ENCODE measurements at places on chromosomes 7 and 10.

DNA sequence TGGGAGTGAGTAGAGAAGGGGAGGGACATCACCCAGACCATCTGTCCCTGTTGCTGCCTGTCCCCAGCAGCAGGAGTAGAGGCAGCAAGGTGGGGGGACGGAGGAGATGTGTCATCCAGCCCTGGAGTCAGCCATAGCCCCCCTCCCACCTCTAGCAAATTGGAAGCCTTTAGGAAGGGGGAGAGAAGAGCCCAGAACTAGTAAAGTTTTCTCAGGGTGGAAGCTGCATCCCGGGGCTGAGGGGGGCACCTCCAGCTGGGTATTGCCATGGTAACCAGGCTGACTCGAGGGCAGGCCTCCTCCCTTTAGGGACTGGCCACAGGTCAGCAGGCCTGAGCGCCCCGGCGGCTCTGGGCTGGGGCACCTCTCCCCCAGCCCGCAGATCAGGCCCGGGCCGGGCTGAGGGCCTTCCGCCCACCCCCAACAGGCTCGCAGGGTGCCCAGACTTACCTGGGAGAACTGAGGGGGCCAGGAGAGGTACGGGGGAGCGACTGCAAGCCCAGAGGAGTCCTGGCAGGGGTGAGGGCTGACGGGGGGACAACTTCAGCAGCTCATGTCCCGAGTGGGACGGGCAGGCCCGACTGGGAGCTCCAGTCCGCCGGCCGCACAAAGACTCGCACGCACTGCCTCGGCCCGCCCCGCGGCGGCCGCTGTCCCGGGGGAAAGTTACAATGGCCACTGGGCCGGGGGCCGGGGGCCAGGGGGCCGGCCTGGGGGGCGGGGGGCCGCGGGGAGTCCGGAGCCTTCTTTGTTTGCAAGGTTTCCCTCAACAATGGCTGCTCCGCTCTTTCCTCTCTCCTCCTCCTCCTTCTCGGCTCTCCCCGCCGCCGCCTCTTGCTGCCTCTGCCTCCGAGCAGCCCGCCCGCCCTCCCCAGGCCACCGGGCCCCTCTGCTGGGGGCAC is 6.0 kb downstream of the LDB1 start:
- DNase-seq, result no peak

DNA sequence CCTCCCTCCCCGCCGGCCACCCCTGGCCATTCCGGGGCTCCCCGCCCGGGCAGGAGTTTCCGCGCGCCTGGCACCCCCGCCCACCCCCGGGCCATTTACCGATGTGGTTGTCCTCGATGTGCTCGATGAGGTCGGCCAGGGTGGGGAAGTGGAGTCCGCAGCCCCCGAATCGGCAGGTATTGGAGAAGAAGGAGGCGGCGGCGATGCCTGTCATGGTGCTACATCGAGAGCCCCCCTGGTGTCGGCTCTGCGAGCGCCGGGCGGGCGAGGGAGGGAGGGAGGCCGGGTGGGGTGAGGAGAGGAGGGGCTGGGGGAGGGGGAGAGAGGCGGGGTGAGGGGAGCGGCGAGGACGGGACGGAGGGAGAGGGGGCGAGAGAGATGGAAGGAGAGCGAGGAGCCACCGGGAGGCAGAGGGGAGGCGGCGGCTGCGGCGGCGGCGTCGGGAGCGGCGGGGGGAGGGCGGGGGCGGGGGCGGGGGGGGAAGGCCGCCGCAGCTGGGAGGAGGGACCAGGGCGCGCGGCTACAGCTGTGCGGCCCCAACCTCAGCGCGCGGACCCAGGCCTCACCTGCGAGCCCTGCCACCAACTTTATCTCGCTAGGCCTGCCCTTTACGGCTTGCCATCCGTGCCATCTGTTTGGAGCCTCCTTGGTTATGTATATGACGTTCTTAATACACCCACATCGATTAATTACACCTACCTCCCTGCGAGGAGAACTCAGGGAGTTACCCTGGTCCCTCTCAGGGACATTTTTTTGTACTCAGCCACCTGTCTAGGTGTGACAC is at the start of gene JAZF1:
Gene JAZF1 (minus strand): TSS at position 432 of the 784 bp plus-strand sequence.
- peak; percentile 48 for DNase-seq

DNA sequence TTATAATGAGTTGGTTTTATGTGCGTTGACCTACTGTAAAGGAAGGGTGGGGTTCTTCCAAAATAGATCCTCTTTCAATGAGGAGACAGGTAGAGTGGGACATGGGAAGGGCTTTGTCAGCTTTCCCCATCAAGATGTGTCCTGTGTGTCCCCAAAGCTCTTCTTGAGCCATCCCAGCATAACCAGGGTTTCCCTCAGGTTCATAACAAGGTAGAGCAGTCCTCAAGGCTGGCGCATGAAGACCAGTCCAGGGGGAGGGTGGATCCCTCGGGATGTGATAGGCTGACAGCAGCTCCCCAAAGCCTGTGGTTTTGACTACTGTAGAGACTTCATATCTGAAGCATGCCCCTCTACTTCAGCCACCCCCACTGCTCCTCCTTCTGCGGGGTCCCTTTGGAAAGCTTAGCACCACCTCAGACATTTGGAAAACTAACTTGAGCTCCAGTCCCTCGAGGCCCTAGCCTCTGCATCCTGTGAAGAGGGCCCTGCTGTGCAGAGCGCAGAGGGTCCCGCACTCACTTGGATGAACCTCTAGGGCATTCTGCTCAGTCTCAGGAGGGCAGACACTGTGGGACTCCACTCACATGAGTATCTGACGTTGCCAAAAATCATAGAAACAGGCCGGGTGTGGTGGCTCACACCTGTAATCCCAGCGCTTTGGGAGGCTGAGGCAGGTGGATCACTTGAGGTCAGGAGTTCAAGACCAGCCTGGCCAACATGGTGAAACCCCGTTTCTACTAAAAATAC is 1.1 kb upstream of the GIMAP8 start:
- no peak for DNase-seq

- DNase-seq, result no peak
Observed at GRCh38 chr7:70566671-70567070, 565.3 kb upstream of the GALNT17 start.

GRCh38 chr7:20799566-20800366 is 13.1 kb upstream of the SP8 start:
- DNase-seq, result no peak

GRCh38 chr7:52917982-52918578 is 117.4 kb upstream of the POM121L12 start:
- DNase-seq, result no peak

- no peak for DNase-seq
Observed at GRCh38 chr7:151381098-151381347, 28.8 kb downstream of the WDR86 start.

GRCh38 chr7:148735141-148735540 is 36.4 kb downstream of the CUL1 start:
- no peak for DNase-seq

GRCh38 chr10:103584216-103585010 is 90.9 kb downstream of the NEURL1 start:
- DNase-seq, result no peak

DNA sequence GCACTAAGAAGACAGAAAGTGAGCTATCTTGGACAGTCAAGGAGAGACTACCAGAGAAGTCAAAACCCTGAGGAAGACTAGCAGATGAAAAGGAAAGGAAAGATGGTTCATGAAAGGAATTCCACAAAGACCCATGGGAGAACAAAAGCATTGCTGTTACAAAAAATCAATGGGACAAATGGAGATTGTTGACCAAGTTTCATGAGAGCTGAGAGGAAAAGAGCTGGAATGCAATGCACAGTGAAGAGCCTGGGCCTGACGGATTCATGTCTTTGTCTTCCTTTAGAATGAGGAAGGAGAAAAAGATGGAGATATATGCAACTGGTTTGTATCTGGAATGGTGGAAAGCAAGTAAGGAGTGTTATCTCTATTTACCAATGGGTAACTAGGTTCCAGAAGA is 17.3 kb downstream of the TMEM243 start:
- DNase-seq, result no peak

GRCh38 chr7:26112203-26112740 is 39.7 kb upstream of the NFE2L3 start:
- no peak for DNase-seq

DNA sequence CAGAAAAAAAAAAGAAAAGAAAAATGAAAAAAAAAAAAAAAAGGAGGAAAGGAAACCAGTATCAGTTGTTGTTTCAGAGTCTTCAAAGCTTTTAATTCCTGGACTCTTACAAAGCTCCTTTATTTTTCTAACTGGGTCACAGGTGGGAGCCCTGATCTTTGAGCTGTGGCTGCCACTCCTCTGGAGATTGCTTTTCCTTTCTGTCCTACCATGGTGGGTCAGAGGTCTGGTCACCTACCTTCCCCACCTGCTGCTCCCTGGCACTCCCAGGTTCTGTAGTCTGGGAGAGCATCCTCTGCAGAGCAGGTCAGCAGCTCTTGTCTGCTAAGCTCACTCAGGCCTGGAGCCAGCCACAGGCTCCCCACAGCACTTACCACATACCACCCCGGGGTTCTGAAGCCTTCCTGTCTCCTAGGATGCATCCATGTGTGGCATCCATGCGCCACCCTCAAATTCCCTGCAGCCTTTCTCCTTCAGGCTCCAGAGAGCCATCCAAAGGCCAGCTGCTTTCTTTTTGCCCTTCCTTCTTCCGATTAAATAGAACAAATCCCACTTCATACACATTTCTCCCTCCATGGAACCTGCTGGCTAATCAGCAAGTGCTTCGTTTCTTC is 73.2 kb upstream of the TPK1 start:
- DNase-seq, result no peak

GRCh38 chr7:120327054-120327453 is 54.1 kb downstream of the KCND2 start:
- DNase-seq, result no peak

DNA sequence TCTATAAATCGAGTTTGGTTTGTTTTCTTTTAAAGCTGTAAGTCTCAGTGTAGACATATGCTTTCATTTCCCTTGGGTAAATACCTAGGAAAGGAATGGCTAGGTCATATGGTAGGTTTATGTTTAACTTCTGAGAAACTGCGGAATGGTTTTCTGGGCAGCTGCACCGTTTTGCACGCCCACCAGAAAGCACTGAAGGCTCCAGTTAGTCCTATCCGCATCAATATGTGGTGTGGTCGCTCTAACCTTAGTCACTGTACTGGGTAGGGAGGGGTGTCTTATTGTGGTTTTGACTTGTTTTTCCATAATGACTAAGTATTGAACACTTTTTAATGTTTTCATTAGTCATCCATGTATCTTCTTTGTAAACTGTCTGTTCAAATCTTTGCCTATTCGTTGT is 279.5 kb upstream of the AKR1E2 start:
- no peak for DNase-seq

DNA sequence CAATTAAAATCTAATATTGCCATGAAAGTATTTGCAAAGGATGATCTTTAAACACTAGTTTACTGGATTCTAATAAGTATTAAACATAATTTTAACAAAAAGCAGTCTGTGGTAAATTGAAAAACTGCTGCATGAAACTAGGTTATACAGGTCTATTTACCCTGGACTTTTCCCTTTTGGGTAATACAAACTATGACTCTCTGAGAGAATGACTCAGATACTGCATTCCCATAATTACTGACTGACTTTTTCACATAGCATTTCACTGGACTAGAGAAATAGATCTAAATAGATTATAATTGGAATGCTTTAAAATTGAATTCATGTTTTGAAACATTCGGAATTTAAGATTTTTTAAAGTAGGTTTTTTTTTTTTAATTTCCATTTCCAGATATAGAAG is 395.7 kb downstream of the THSD7A start:
- DNase-seq, result no peak

DNA sequence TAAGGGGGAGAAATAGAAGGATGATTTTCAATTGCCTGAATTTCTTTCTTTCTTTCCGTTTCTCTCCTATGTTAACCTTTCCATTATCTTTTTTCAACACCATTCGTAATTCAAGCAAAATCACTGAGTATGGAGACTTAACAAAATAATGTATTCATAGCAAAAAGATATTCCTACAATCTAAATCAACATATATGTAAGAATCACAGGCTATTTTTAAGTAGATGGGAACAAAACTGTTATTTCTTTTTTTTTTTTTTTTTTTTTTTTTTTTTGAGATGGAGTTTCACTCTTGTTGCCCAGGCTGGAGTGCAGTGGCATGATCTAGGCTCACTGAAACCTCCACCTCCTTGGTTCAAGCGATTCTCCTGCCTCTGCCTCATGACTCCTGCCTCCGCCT is 27.2 kb upstream of the JMJD1C start:
- DNase-seq, result no peak

- no peak for DNase-seq
Observed at GRCh38 chr10:50572017-50572491, 51.7 kb downstream of the SGMS1 start.

- DNase-seq, result no peak
Observed at GRCh38 chr10:132437541-132437950, 40.5 kb downstream of the PWWP2B start.

DNA sequence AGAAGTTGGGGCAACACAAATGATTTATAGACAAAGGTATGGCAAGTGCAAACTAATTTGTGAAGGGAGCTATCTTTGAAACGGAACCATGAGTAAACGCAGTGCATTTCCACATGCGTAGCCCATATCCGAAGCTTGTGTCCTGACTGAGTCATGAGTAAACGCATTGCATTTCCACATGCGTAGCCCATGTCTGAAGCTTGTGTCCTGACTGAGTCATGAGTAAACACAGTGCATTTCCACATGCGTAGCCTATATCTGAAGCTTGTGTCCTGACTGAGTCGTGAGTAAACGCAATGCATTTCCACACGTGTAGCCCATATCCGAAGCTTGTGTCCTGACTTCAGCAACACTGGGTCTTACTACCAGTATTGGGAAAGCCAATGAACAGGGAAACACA is 95.0 kb downstream of the CELF2 start:
- DNase-seq, result no peak

DNA sequence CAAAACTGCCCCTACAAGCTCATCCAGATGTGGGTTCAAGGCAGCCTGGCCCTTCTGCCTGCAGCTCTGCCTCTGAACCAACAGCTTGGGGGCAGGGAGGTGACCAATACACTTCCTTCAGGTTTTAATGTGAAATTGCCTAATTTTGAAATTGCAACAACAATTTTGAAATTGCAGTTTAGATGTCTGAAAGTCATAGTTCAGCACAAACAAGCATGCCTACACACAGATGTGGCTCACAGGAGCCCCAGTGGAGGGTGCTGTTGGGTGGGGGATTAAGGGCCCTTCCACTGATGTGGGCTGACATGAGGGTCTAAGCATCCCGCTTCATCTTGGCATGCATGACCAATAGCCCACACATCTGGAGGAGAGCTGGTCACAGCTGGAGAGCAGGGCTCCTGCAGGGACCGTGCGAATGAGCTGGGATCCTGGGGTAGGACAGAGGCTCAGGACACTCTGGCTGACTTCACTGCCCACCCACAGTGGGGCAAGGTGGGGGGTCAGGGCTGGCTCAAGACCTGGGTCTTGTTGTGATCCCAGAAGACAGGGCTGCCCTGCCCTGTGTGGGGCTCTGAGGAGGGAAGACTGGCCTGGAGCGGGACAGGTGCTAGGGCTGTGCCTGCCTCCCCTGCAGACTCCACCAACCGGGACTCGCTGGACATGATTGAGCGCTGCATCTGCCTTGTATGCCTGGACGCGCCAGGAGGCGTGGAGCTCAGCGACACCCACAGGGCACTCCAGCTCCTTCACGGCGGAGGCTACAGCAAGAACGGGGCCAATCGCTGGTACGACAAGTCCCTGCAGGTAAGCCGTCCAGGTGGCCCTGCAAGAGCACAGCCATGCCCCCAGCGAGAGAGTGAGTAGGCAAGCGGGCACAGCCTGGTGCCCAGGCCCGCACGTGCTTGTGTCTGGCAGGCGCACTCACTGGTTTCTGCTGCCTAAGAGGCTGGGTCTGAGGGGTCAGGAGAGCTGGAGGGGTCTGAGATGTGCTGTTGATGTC is 32.3 kb downstream of the CHAT start:
- DNase-seq, result no peak

All from substantia nigra (tissue), 51 donors.